Amniotic epithelial cell (primary cell): ENCODE measurements at places on chromosomes 13 and 19.

DNA sequence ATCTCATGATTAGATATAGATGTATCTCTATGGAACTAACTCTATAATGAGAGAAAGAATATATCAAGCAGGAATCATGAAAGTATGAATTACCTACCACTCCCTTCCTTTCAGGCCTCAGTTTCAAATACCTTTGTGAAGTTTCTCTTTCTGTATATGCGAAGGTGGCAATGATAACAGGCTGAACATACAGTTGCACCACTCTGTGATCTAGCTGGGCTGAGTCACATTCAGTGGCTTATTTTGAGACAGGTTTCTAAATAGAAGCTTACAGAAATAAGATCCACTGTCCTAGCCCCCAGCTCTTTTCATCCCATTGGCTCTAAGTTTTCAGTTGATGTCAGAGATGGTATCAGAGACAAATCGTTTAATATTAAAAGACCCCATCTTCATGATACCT is 662.0 kb downstream of the SLITRK1 start:
- peak; percentile 20 for DNase-seq

DNA sequence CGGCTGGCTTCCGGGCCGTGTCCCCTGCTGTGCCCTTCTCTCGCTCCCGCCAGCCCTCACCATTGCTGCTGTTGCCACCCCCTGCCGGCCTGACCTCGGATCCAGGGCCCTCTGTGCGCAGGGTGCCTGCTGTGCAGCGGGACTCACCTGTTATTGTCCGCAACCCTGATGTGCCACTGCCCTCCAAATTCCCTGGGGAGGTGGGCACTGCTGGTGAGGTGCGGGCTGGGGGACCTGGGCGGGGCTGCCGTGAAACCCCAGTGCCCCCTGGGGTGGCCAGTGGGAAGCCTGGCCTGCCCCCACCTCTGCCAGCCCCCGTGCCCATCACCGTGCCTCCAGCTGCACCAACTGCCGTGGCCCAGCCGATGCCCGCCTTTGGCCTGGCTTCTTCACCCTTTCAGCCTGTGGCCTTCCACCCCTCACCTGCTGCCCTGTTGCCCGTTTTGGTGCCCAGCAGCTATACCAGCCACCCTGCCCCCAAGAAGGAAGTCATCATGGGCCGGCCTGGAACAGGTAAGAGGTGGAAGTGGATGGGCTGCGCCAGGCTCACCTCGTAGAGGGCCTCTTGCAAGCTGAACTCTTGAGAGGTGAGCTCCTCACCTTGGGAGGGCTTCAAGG is 5.1 kb downstream of the CIC start:
- DNase-seq, result no peak

GRCh38 chr13:35129500-35129899 is 187.4 kb downstream of the NBEA start:
- no peak for DNase-seq

DNA sequence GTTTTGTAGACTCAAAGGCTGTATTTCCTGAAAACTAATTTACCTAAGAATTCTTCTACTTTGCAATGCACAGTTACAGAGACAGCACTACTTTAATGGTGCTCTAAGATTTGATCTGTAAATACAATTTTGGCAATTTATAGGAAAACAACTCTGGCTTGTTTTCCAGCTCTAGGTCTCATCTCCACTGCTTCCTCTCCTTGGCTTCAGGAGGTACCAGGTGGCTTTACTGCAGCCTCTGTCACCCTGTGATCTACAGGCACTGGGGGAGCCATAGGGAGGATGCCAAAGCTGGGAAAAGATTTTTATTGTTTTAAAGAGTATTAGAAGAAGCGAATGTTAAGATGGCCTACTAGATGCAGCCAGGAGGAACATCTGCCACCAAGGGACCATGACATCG is 1563.6 kb downstream of the OLFM4 start:
- DNase-seq, result no peak

GRCh38 chr13:112204346-112205327 is 137.7 kb downstream of the SOX1 start:
- DNase-seq, result no peak

DNA sequence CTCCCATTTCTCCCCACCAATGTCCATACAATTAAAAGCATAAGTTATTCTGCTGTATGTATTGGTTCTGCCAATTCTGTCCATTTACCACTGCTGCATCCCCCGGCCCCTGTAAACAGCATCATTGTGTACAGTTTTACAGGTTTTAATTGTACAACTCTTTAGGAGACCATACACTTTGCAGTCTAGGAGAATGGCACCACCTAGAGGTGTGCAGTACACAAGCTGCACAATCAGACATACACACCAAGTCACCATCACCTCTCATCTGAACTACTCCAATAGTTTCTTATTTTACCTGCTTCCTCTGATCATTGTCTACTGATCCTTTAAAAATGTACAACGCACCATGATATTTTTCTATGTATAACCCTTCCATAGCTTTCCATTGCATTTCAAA is 855.9 kb upstream of the KLHL1 start:
- peak; percentile 0 for DNase-seq

DNA sequence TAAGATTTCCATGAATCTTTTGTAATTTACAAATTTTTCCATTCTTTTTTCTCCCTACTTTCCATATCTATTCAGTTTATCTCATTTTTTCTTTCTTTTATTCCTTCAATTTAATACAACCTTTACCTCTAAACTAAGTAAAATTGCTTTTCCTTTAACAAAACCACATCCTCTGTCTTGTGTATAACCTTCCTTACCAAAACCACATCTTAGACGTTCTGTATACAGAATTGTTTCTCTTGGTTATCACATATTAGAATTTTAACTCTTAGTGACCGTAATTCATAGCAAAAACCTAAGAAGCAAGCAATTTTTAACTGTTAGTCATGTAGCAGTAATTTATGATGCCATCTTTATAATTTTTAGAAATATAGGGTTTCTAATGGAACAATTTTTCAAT is 15.0 kb downstream of the PPP5C start:
- DNase-seq, result peak; percentile 47

- no peak for DNase-seq
Measured at GRCh38 chr13:77338961-77339401, 12.1 kb upstream of the MYCBP2 start.

DNA sequence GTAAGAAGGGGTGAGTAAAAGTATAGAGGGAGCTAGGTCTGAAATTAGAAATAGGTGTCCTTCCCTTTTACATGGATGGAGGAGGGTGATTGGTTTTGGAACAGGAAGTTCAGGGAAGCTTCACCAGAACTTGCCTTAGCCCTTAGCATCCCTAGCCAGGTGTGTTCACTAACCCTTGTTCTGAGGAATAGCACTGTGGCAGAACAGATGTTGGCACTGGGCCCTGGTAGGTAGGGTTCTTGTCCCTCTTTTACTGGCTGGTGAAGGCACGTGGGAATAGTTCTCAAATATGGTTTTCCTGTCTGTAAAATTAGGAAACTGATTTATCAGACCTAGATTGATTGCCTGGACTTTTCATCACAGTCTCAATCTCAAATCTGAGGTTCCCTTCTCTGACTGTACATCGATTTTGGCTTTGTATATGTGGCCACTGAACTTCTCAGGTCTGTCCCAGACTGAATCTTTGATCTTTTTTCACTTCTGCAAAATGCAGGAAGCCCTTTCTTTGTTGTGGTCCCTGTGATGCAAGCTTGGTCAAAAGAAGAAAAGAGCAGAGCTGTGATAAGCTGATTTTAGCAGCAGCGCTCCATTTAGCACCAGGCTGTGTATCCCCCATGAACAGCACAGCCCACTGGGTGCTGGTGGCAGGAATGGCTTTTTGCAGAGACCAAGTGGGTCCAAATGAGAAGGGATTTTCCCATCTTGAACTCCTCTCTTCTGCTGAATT is 86.2 kb upstream of the HTR2A start:
- no peak for DNase-seq

GRCh38 chr13:49303533-49304252 is 56.0 kb downstream of the CDADC1 start:
- no peak for DNase-seq

DNA sequence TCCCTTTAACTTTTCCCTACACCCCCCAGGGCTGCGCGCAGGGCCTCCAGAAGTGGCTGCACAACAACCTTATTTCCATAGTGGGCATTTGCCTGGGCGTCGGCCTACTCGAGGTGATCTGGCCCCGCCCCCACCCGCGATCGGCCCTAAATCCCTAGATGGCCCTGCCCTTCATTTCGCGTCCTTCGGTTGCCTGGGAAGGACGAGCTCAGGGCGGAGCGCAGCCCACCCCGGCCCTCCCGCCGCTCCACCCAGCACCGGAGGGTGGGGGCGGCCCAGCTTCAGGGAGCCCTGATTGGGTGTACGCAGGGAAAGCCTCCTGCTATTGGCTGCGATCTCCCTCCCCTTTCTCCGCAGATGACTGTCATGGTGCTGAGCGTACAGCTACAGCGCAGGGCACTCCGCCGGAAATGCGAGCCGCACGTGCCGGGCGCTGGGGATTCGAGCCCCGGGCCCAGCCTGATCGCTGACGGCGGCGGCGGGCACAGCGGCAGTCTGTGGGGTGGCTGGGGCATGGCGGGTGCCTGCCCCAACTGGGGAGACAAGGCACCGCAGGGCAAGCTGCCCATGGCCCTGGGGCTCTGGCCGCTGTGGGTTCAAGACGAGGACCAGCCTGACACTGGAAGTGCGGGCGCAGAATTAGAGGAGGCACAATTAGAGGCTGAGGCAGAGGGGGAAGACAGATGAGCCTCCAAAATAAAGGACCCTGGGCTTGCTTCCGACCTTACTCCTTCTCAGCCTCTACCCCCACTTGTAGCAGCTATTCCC is 4.3 kb downstream of the CD37 start:
- DNase-seq, result peak; percentile 92
